Foreskin fibroblast (primary cell): ENCODE measurements at places on chromosomes 6 and 20.

DNA sequence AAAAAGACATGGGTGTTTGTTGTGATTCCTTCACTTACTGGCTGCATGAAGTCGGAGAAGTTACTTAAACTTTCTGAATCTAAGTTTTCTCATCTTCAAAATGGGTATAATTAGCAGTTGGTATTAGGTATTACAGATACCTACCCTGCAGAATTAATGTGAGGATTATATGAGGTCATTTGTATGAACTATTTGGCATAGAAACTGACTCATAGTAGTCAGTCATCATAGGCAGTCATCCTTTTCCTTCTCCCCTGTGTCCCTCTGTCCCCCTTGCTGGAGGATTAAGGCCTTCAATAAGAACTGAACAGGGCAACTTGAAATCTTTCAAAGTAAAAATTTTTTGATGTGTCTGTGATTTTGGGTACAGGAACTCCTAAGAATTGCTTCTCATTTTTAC, 26.3 kb downstream of the RALGAPB start:
- DNase-seq: peak; percentile 19

DNA sequence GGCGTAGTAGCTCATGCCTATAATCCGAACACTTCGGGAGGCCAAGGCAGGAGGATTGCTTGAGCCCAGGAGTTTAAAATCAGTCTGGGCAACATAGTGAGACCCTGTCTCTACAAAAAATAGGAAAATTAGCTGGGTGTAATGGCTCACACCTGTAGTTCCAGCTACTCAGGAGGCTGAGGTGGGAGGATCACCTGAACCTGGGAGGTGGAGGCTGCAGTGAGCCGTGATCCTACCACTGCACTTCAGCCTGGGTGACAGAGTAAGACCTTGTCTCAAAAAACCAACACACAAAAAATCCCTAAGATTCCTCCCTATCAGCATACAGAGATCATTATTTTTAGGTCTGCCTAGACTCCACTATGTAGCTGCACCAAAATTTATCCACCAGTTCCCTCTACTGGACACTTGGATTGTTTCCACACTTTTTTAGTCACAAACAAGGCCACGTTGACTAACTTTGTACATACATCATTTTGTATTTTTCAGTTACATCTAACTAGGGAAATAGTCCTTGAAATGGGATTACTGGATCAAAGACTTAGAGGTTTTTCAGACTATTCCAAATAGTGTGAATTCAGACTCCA, 3.6 kb upstream of the PHF1 start:
- peak; percentile 62 for DNase-seq

- no peak for DNase-seq
These were observed 38.2 kb downstream of the PMEPA1 start for GRCh38 chr20:57671662-57672061.

DNA sequence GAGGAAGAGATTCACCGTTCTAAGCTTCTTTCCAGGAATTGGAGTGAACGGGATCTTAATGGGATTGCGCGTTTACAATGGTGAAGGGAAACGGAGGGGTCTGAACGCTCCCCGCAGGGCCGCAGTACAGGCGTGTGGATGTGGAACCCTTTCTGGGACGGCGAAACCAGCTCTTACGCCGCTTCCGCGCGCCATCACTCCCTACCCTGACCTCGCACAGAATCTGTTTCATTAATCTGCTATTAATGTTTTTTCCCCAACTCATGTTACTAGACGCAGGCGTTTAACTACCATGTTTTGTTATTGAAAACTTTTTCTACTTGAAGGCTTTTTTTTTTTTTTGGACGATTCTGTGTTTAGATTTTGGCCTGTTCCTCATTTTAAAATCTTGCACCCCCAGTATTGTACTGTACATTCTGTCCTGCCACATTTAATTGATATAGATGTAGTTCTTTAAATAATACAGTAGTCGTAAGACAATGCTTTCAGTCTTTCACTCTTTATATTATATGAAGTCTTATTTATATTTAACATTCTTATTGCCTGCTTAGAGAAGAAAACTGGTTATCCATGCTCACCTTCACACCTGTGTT, 696 bp upstream of the SUPT3H start:
- no peak for DNase-seq

GRCh38 chr20:17617868-17618672, 48.2 kb downstream of the DSTN start:
- no peak for DNase-seq

DNA sequence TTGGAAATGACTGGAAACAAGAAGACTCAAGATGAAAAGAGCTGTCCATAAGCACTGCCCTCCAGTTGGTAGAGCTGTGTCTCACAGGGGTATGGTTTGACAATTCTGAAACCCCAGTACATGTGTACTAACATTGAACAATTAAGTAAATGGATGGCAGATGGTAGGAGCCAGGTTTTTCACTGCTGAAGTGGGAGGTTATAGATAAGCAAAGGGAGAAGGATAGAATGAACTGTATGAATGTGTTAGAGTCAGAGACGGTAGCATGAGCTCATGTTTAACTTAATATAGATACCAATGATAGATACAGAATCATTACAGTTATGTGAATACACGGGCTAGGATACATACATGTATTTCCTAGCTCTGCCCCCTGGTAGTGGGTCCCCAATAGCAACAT, 95.0 kb upstream of the SIRPA start:
- DNase-seq: no peak

- DNase-seq: peak; percentile 34
These were observed 120.7 kb upstream of the CCDC28A start for GRCh38 chr6:138652824-138653223.

- DNase-seq: no peak
These were observed 194.6 kb upstream of the ARID1B start for GRCh38 chr6:156582509-156582992.

GRCh38 chr6:18477301-18477941, 90.3 kb downstream of the RNF144B start:
- peak; percentile 52 for DNase-seq

- peak; percentile 10 for DNase-seq
These were observed 3.0 kb upstream of the CDH26 start for GRCh38 chr20:59955131-59955796.

GRCh38 chr6:57019434-57019833, 27.1 kb upstream of the KIAA1586 start:
- no peak for DNase-seq

GRCh38 chr20:32301719-32302506, 24.5 kb downstream of the KIF3B start:
- no peak for DNase-seq

DNA sequence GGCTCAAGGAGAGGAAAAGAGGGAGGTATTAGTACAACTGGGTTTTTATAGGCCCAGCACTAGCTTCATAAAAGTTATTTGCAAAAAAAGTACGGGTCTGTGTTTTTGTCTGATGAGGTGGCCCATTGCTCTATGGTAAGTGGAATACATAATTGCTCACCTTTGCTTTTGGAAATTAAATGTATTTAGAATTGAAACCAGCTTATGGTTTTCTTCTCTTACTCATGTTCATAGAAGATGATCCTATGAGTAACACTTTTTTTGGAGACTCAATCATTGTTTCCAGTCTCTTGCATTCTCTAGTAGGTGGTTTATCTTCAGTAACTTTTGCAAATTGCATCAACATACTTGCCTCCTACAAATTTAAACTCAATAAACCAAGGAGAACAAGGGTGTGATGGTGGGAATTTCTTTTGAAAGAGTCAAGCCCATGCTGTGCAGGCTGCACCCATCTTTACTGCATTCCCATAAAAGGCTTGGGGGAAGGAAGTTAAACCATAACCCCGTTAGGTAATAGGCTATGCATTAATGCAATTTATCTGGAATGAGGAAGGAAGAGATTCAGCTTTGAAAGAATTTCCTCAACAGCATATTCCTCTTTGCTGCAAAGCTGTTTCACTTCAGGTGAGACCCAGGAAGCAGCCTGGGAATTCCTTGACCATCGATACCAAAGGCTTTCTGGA, 48.5 kb upstream of the EDN1 start:
- DNase-seq: no peak

DNA sequence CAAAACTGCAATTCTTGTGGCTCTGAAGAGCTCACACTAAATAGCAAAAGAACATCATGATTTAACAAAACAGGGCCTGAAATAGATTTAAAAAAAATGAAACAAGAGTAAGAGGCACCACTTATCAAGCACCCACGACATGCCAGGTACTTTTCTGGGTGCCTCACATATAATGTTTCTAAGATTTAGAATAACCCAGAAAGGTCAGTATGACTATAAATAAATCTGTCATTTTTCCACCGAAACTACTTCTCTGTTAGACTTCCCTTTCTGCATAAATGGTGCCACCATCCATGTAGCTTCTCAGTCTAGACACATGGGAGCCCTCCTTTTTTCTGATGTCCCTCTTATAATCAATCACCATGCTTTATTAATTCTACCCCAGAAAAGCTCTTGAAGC, 652.4 kb upstream of the CHD6 start:
- no peak for DNase-seq

GRCh38 chr6:134529921-134530320, 212.0 kb upstream of the SGK1 start:
- peak; percentile 36 for DNase-seq

- DNase-seq: peak; percentile 36
These were observed 70.5 kb upstream of the ADTRP start for GRCh38 chr6:11848852-11849731.

GRCh38 chr6:160141001-160141726, 19.5 kb downstream of the SLC22A1 start:
- peak; percentile 86 for DNase-seq

DNA sequence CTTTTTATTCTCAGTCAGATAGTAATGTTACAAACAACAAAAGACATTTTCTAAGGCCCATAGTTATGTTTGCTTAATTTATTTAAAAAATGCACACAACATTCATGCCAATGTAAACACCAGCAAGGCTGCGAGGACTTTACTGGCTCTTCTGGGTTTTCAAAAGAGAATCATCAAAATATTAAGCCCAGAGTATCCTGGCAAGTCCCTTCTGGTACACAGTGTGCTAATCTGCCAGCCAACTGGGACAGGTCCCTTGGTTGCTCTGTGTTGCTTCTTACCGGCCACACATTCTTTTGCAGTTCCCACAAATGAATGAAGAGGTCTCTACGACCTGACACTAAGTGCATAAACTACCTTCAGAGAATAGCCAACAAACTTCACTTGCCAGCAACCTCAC, 42.6 kb upstream of the SPDEF start:
- DNase-seq: no peak

- DNase-seq: no peak
These were observed 90.9 kb downstream of the PSMG4 start for GRCh38 chr6:3349388-3350251.

GRCh38 chr6:247351-247750, 44.9 kb upstream of the DUSP22 start:
- no peak for DNase-seq

DNA sequence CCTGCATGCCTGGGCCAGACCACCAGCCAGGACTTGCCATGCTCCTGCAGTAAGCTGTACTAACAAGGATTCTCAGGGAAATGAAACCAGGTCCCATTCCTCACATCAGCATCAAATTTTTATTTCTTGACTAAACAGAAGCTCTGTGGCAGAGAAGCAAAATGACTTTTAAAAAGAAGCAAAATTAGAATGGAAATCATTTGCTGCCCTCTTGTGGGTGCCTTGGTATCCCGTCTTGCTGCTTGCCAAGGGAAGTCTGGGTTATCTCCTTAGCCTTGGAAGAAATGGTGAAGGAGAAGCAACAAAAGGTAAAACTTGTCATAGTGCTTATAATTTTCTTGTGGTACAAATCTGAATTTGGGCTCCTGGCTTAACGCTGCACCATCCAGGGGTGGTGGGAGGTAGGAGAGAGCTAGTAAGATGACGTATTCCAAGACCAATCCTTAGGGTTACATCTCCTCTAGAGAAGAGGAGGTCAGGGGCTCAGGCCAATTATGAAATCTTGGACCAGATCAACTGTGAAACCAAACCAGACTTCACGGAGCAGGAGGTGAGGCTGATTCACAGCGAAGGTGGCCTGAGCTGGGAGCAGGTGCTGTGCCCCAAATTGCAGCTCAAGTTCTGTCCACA, 107.5 kb downstream of the FAXC start:
- DNase-seq: peak; percentile 12

- no peak for DNase-seq
These were observed 2.8 kb upstream of the VWA7 start for GRCh38 chr6:31779908-31780307.

GRCh38 chr6:124055395-124055794, 251.7 kb downstream of the NKAIN2 start:
- DNase-seq: no peak

DNA sequence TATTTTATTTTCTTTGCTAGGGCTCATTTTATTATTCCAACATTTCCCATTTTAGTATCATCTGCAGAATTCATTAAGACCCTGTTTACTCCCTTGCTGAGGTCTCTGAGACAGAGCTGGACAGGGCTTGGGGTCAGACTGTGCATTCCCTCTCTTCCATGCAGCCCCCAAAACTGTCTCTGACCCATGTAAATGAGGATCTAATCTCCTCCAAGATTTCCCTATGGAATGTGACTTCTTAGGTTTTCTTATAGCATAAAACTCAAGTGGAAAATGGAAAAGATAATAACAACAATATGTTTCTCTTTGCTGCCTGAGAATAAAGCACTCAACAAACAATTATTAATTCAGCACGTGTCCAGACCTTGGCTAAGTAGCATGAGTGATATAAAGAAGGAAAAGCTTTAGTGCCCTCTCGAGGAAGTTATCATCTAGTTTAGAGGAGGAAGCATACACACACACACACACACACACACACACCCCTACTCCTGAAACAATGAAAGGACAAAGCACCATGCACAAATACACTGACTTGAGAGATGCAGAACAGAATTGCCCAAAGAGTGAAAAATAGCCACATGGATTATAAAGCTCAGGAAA, 815.5 kb downstream of the BCKDHB start:
- DNase-seq: no peak

GRCh38 chr20:19817017-19817416, 59.0 kb downstream of the RIN2 start:
- DNase-seq: peak; percentile 85

DNA sequence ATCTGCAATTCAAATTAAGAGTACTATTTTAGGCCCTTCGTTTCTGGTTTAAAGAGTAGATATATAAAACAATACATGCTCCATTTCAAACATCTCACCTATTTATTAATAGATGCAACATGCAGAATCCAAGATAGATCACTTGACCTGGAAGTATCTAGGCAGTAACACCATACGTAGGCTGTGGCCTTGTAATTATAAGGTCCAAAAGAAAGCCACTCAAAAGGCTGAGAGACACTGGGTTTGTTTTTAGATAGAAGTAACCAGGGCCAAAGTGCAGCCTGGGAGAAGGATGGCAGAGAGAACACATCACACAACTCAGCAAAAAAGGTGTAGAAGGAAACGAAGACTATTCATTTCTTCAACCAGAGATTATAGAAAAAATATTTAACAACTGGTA, 8.4 kb upstream of the GFOD1 start:
- DNase-seq: no peak

DNA sequence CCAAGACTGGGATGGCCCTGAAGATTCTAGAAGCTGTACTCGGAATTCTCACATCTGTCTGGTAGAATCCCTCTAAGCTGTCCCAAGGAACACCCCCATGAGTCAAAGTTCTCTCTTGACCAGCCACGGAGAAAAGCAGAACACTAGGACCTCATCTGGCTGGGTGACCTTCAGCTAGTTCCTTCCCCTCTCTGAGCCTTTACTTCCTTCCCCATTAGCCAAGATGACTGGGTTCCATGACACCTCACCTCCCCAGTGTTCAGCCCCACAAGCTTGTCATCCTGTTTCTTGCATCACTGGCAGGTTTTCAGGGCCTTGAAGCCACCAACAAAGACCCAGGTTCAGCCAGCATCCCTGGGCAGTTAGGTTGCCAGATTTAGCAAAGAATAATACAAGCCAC, 47.8 kb downstream of the MAFB start:
- DNase-seq: no peak
